Right lobe of liver (tissue), 6 donors: ENCODE measurements at places on chromosomes 13 and 19. TPM values are rescaled to one million over a fixed set of nuclear protein-coding genes. Genes with fewer than 3 reads are reported as not detected.

DCT gene
- total RNA-seq: not detected

NCCRP1 gene
- not detected for total RNA-seq

KCNJ14 gene
- 0.37 TPM for total RNA-seq

LILRB3 gene
- total RNA-seq: 4.5 TPM

SIRT6 gene
- total RNA-seq: 7.9 TPM

DNA sequence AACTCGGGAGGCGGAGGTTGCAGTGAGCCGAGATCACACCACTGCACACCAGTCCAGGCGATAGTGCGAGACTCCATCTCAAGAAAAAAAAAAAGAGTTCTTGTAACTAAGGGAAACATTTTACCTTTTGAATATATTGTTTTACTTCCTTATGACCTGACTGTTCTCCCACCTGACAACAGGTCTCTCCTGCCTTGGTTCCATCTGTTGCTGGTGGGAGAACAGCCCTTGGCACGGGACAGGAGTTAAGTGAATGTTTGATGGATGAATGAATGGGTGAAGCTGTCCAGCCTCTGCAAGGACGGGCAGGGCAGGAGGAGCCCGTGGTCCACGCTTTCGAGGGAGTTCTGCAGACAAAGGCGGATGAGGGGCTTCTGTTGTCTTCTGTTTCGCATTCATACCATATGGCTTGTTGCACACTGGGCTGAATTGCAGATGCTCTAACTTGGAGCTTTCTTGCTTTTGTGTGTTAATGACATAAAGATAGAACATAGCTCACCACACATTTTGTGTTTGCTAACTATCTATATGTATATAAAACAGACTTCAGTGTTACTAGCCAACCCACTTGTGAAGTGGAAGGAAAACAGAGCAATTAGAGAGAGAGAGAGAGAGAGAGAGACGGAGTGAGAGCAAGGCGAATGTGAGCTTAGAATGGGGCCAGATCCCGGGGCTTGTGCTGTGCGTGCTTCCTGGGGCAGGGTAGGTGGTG, 16.2 kb upstream of the CCNE1 start:
- no peak for DNase-seq

DNA sequence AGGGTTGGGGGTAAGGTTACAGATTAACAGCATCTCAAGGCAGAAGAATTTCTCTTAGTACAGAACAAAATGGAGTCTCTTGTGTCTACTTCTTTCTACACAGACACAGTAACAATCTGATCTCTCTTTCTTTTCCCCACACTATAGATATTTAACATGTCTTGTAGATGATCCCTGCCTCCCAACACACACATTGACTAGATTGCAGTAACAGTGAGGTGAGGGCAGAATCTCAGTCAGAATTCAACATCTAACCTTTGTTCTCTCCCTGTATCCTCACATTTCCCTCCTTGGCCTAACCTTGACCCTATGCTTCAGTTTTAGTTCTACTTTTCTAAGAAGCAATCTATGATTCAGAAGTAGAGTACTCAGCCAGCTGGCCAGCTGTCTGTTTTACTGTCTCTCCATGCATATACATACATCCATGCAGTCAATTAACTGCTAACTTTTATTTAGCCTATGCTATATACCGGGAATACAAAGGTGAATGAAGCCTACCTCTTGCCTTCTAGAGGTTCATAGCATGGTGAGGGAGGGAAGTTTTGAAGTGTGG, 18.1 kb downstream of the DNAJC15 start:
- no peak for DNase-seq

GRCh38 chr13:30421093-30422053, 920 bp upstream of the UBE2L5 start:
- peak; percentile 91 for DNase-seq

- DNase-seq: no peak
Measured at GRCh38 chr13:87274209-87274819, 396.9 kb upstream of the SLITRK5 start.

DNA sequence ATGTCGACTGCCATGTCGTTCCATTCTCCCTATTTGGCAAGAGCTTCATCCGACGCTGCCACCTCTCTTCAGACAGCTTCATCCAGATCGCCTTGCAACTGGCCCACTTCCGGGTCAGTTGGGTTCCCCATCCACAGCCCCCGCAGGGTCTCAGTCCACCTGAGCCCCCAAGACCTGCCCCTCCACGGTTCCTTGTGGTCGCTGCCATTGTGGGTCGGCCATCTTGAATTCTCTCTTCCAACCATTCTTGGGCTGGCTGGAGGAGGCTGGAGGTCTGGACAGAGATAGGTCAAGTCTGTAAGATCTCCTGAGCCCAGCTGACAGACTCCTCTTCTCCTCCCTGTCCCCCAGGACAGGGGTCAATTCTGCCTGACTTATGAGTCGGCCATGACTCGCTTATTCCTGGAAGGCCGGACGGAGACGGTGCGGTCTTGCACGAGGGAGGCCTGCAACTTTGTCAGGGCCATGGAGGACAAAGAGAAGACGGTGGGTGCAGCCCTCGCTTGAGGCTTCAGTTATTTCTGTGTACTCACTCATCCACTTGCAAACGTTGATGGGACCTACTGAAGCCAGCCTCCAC, 19.5 kb downstream of the CPT1C start:
- DNase-seq: no peak

DNA sequence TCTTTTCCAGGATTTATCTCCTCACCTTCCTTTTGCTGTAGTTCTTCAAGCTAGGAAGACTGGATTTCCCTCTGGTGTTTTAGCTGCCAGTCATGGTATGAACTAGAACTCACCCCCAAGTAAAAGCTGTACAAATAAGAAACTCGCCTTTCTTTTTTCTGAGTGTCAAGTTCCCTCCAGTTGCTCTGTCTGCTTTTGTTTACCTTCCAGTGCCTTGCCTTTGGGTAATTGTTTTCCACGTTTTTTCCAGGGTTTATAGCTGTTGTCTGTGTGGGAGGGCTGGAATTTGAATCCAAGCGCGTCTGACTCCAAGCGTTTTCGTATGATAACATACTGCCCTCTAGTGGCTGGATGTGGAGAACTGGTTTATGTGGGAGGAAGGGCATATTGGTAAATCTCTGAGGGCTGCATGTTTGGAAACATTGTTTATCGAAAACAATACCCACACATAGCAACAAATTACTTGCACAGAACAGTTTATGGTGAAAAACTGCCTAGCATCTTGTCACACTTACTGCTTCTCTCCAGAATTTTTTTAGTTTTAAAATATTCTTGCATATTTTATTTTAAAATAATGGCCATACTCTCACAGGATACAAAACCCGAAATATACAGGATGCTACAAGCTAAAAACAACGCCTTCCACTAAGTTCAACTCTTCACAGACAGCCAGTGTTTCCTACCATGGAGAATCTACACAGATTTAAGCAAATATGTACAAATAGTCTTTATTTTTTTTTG, 19.2 kb downstream of the RCN3 start:
- no peak for DNase-seq

GRCh38 chr13:73290844-73291243, 232.0 kb downstream of the KLF5 start:
- no peak for DNase-seq

GRCh38 chr13:105513448-105513847, 1022.0 kb downstream of the EFNB2 start:
- no peak for DNase-seq

GRCh38 chr19:33152176-33152575, 20.3 kb downstream of the WDR88 start:
- DNase-seq: no peak

DNA sequence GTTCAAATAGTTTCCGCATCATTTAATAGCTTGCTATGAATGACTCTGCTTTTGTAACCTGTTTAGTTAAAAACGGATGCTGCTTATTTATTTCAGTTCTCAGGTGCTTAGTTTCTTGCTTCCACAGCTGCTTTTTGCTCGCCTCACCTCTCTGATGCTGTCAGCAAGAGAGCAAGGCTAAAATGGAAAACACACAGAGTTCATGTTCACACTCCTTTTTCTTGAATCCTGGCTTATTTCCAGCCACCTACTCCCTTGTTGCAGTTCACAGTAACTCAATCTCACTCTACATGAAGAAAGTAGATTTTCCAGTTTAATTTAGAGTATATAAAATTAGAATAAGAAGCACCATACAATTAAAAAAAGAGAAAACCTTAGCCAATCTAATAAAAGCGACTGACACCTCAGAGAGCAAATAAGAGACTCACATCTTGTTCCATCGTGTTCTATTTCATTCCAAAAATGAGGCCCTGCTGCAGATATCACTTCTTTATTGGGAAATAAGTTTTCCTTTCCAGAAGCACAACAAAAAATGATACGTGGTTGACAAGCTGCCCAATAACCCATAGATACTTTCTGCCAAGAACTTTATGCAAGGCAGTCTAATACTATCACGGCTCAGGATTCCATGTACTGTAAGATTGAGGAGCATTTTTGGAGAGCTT, 326.1 kb upstream of the SLITRK1 start:
- DNase-seq: no peak
